Right kidney (tissue), 9 donors: ENCODE measurements at places on chromosomes 5 and 9.

DNA sequence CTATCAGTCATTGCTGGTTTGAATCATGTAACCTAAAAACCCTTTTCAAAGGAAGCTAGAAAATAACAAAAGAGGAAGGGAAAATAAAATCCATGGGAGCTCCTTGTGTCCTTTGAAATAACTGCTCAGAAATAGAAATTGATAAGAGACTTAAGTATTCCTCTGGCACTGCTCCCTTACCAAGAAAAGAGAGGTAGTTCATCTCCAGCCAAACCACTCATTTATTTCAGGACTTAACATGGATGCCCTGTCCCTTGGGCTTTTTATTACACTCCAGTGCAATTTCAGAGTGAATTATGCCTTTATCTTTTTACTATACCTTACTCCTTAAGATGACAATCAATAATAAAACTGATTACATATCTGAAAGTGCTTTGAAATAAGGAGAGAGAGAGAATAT, 61.0 kb downstream of the MUSK start:
- no peak for DNase-seq

DNA sequence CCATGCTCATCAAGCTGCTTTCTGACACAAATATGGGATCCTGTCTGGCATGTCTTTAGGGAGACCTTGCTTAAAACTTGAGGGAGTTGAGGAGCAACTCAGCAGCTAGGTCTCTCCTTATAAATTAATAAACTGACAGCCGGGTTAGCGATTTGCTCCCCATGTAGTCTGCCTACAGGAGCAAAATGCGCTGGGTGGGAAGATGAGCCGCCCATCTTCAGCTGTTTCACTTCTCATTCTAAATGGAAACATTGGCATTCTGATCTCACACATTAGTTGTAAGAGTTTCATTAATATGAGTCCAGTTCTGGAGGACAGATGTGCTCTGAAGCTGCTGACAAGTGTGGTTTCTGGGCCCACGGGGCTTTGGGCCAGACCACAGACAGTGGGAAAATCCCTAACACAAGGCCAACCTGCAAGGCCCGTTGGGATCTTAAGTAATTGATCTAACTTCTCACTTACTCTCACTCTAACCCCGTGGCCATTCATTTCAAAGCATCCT, 197.0 kb downstream of the MCTP1 start:
- no peak for DNase-seq

- DNase-seq: no peak
These were observed 23.1 kb downstream of the TRIM7 start for GRCh38 chr5:181181650-181182565.

- DNase-seq: no peak
These were observed 158.3 kb upstream of the MEF2C start for GRCh38 chr5:89041249-89041779.

DNA sequence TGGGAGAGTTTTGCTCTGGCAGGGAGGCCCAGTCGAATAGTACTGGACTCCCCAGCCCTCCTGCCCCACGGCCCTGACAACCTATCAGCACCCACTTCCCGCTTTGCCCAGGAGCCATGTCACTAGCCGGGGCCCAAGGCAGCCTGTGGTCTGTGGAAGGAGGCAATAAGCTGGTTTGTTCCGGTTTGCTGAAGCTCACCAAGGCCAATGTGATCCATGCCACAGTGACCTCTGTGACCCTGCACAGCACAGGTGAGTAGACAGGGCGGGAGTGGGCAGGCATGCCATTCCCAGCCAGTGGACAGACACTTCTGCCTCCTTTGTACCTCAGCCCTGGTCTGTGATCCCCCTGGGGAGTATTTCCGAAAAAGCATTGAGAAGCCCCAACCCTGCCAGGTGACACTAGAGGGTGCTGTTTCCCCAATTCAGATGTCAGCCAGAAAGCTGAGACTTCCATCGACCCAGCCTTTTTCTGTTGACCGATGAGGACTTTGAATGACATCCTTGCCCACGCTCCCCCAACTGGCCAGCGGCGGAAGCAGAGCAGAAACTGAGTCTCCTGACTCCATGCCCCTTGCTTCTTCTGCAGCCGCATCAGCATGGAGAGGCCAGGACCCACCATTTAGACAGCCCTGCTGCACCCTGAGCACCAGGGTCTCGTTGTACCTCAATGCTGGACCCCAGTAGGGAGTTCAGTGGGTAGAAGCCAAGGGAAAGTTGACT, 9.6 kb downstream of the PCYOX1L start:
- DNase-seq: peak; percentile 48

- DNase-seq: no peak
These were observed 3.5 kb upstream of the KCNN2 start for GRCh38 chr5:114358329-114358728.

DNA sequence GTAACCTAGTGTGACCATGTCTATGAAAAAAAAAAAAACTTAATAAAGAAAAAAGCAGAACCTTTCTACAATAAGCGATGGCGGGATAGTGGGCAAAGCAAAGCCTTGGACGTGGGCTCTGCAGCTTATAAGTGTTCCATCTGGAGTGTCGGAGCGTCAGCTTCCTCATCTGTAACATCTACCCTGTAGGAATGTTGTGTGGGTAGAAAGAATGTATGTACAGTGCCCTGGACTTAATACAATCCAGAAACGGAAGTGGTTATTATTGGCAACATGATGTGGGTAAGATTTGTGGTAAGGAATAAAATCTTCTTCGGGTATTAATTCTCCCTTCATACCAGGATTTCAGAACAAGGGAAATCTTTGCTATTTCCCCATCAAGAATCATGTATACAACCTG, 66.5 kb downstream of the SEMA5A start:
- no peak for DNase-seq

DNA sequence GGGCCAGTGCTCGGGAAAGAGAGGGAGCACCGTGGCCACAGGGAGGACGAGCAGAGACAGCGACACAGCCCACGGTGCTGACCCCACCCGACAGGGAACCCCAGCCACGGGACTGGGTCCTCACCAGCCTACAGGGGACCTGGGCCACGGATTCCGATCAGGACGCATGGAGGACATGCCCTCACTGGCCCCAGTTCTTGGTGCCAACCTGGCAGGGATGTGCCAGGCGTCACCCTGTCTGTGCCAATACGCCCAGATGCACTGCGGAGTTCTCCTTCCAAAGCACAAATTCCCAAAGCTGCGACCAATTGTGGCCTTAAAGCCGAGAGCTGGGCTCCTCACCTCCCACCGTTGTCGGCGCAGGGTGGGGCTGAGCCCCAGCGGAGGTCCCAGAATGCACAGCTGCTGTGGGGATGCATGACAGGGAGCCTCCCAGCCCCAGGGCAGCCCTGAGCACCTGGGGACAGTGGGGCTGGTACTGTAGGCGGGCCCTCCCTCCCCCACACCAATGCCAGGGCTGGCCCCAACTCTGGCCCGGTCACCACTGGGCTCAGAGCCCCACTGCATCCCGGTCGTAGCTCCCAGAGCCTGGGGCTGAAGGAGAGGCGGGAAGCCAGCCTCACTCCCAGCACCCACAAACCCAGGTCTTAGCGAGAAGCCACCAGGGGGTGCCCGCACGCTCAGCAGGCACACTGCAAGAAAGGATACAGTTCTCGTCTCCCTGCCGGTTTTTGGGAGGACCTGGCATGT, 44.2 kb downstream of the NKD2 start:
- no peak for DNase-seq

- no peak for DNase-seq
These were observed 136.7 kb upstream of the NFIL3 start for GRCh38 chr9:91560301-91560700.

DNA sequence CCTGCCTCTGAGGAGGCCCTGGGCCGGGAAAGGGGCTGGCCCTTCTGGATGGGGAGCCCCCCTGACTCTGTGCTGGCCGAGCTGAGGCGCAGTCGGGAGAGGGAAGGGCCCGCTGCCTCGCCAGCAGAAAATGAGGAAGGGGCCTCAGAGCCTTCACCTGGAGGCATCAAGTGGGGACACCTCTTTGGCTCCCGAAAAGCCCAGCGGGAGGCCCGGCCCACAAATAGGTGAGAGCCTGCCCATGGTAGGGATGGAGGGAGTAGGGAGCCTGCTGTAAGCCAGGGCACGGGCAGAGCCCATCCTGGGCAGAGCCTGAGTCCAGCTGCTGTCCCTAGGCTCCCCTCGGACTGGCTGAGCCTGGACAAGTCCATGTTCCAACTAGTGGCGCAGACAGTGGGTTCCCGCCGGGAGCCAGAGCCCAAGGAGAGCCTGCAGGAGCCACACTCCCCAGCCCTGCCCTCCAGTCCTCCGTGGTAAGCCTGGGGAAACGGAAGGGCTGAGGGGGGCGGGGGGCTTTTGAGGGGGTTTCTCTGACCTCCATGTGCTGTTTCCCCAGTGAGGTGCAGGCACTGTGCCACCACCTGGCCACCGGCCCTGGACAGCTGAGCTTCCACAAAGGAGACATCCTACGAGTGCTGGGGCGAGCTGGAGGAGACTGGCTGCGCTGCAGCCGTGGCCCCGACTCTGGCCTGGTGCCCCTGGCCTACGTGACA, 44.3 kb upstream of the TESK1 start:
- DNase-seq: no peak

GRCh38 chr5:42349163-42349562, 74.1 kb upstream of the GHR start:
- no peak for DNase-seq

- no peak for DNase-seq
These were observed 445.3 kb downstream of the DMRT2 start for GRCh38 chr9:1495282-1496030.

DNA sequence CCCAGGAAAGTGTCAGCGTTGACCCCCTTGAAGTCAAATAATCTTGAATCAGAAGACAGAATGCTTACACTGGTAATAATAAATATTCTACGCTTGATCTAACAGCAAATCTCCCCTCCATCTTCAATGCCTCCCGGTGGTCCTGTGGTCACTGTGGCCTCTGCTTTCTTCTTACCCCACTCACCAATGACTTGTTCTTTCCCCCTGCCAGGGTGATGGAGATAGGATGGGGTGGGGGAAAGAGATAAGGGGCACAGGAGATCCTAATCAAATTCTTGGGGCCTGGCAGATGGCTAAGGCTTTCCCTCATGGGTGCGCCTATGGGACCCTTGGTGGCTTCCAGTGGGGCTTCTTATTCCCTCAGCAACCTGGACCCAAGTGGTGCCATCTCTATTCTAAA, 152.6 kb upstream of the EGFLAM start:
- DNase-seq: no peak

- DNase-seq: no peak
These were observed 5.5 kb downstream of the C5orf15 start for GRCh38 chr5:133962801-133963476.

DNA sequence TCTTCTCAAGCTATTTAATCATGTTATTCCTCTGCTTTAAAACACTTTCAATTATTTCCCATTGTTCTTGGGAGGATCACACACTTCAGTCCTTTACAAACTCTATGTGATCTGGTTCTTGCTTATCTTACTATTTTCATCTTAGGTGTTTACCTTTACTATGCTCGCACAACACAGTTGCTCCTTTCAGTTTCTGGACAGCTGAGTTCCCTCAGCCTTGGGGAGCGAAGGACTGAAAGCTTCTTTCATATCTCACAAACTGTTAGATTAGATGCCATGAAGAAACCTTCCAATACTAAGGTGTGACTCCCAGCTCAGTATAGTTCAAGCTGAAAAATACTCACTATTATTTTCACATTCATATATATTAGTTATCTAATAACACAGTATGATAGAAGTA, 117.9 kb downstream of the CDC42SE2 start:
- DNase-seq: no peak

DNA sequence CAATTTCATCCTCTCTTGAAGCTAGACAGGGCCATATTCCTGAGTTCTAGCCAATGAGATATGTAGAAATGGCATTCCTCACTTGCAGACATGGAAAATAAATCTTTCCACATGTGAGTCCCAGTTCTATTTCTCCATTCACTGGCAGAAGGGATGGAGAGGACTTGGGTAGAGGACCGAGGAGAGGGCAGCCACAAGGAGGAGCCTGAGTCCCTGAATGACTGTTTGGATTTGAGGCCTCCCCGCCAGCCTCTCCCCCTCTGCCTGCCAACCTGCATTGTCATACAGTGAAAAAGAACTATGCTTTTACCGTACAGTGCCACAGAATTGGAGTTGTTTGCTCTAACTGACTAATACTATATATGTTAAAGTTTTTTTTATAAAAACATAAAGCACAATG, 583.0 kb upstream of the WWC1 start:
- no peak for DNase-seq

- DNase-seq: no peak
These were observed 9.3 kb downstream of the CAST start for GRCh38 chr5:96671441-96671840.

GRCh38 chr5:119395080-119395836, 39.4 kb downstream of the TNFAIP8 start:
- DNase-seq: no peak

DNA sequence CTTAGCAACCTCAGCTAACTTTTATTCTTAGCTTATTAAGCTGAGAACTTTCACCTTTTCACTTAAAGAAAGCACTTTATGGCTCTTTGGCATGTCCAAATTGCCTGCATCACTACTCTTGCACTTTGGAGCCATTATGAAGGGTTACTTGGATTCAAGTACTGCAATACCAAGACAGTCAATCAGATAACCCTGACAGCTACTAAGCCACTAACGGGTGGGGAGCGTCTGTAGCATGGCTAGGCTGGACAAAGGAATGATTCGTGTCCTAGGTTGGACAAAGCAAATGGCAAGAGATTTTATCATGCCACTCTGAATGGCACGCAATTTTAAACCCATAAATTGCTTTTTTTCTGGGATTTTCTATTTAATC, 39.6 kb downstream of the TRPM6 start:
- DNase-seq: no peak

GRCh38 chr9:20032413-20033006, 243.7 kb upstream of the SLC24A2 start:
- DNase-seq: no peak
